ENCODE measurements at places on chromosomes 7 and 10. TPM values are rescaled to one million over a fixed set of nuclear protein-coding genes. Genes with fewer than 3 reads are reported as not detected.

Gene CABCOCO1
- 0.44 TPM for total RNA-seq

Gene MSMB
- total RNA-seq = not detected

Gene ADAP1
- total RNA-seq = 1.2 TPM

Gene UPK3B
- not detected for total RNA-seq

Gene RPEL1
- under 0.01 TPM for total RNA-seq

Gene GOLGA7B
- not detected for total RNA-seq

Gene LRRN3
- total RNA-seq = 4.1 TPM

Gene ABCA13
- 1.1 TPM for total RNA-seq

Gene MINDY4
- 6.7 TPM for total RNA-seq

Gene PTPRE
- total RNA-seq = 0.22 TPM

Gene ITPRID1
- total RNA-seq = not detected

Gene CALML5
- not detected for total RNA-seq

Gene AGMO
- not detected for total RNA-seq

Gene PAX2
- total RNA-seq = not detected

Gene DPYSL4
- total RNA-seq = 2.3 TPM

Gene PROSER2
- total RNA-seq = 0.44 TPM

Gene SLIT1
- 0.11 TPM for total RNA-seq

Gene TMEM270
- total RNA-seq = not detected

Gene ITGB8
- total RNA-seq = 3.7 TPM

Gene SH2D4B
- not detected for total RNA-seq

Gene NPSR1
- not detected for total RNA-seq

Gene PNPLA8
- total RNA-seq = 41.9 TPM

Gene PRSS37
- not detected for total RNA-seq

Gene HOXA6
- 1.7 TPM for total RNA-seq

Gene MYL10
- total RNA-seq = not detected

Gene CALHM1
- total RNA-seq = not detected

Gene SDK1
- 10.1 TPM for total RNA-seq

Gene EN2
- total RNA-seq = not detected

Gene RBM28
- total RNA-seq = 30.2 TPM

Gene PGAM2
- 0.33 TPM for total RNA-seq

Gene UNCX
- total RNA-seq = not detected

Gene AGAP4
- 2.6 TPM for total RNA-seq

Gene CYP2C19
- total RNA-seq = not detected

Gene RTKN2
- 6.3 TPM for total RNA-seq

All from uterine smooth muscle cell (primary cell).